GM19239 (cell line): ENCODE measurements at places on chromosomes 5 and 9.

DNA sequence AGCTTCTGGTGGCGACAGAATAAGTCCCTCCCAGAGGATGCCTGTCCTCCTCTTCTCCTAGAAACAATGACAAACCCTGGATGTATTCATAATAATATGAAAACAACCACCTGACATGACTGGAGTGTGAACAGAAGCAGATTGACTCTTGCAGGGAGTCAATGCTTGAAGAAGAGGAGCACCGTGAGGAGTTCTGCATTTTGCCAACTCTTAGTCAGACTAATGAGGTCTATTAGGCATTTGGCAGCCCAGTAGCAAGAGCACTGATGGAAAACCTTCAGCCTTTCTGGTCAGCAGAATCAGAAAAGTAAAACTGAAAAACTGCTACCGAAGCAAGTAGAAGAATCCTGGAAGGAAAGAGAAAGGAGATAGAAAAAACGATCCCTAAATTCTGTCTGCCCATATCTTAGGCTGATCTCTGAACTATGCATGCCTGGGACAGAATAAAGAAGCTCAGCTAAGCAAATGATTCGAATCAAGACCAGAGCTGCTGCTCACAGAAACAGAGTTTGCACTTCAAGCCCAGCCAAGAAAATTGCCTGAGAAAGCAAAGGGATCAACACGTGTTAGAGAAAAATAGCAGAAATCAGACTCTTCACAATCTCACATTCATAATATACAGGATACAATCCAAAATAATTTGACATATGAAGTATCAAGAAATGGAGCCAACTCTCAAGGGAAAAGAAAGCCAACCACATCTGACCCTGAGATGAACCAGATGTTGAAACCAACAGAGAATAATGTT, 69.5 kb upstream of the OSMR start:
- DNase-seq, result no peak

DNA sequence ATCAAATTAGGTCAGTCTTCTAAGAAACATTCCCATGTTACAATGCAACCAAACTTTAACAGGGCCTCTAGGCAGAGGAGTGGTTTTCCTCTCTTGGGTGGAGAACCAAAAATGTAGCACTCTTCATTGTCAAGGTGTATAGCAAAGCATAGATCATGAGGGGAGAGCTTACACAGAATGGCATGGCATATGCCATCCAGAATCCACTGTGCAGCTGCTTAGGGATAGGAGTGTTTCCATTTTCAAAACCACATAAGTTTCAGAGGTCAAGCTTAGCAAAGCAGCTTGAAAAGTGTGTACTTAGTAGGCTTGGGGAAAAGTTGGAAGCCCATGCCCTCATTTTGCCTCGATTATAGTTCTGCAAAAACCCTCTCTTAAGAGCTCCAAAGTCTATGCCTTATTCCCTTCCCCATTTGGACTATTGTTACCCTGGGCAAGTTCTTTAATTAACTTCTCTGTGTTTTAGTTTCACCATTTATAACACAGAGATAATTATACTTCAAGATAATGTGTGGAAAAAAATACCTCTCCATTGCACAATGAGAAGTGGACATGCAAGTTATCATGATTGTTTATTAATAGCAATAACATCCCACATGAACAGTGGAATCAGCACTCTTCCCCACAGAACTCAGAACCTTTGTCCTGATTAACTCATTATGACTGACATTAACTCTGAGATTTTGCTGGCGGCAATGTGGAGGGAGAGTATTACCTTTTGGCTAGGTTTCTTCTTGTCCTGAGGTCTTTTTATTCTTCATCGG, 398.9 kb upstream of the WWC1 start:
- DNase-seq, result no peak

- no peak for DNase-seq
Observed at GRCh38 chr5:3789519-3790193, 194.0 kb downstream of the IRX1 start.

DNA sequence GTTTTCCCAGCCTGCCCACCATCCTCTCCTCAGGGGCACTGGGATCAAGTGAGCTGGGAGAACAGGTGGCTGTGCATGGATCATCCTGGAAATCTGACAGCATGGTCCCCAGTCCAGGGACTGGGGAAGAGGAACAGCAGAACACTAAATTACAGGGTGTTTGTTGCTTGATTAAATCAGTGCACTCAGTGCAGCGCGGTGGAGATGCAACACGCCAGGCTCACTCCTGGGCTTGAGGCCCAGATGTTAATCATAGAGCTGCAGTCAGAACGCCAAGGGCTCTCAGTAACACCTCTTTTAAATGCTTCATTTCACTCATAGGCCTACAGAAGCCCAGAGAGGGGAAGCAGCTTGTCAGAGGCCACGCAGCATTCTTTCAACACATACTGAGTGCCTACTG, 14.2 kb upstream of the LARP1 start:
- DNase-seq, result no peak

DNA sequence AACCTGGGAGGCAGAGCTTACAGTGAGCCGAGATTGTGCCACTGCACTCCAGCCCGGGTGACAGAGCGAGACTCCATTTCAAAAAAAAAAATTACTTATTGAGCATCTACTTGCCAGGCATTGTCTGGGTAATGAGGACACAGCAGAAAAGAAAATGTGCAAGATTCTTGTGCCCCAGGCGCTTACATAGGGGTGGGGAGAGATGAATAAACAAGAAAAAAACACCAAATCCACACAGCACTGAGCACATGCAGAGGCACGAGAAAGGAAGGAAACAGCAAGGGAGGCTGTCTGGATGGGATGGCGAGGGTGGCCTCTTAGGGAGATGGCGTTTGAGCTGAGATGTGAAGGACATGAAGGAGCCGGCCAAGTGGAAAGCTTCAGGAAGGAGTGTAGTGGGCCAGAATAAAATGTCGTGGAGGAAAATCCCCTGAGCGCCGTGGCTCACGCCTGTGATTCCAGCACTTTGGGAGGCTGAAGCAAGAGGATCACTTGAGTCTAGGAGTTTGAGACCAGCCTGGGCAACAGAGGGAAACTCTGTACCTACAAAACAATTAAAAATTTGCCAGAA, 13.9 kb downstream of the DYNC2I2 start:
- no peak for DNase-seq

DNA sequence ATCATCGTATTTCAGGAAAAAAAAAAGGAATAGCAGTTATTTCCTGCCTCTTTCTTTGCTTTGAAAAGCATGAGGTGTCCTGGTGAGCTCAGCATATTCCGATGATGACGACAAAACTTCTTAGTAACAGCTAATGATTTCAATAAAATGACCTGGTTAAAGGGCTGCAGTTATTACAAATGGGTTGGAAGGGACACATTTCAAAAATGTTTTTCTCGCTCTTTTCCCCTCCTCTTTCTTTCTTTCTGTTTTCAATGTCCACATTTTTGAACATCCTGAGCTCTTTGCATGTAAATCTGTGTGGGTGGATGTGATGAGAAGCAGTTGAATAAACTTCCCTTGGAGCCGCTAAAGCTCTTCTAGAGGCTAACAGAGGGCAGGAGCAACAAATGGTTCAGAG, 186.8 kb upstream of the SLC27A6 start:
- DNase-seq, result no peak

- no peak for DNase-seq
Observed at GRCh38 chr9:9912459-9912858, 700.3 kb downstream of the PTPRD start.

GRCh38 chr9:87798261-87798833, 72.4 kb downstream of the CTSL start:
- DNase-seq, result no peak

- no peak for DNase-seq
Observed at GRCh38 chr9:124342776-124343485, 72.3 kb downstream of the PSMB7 start.

DNA sequence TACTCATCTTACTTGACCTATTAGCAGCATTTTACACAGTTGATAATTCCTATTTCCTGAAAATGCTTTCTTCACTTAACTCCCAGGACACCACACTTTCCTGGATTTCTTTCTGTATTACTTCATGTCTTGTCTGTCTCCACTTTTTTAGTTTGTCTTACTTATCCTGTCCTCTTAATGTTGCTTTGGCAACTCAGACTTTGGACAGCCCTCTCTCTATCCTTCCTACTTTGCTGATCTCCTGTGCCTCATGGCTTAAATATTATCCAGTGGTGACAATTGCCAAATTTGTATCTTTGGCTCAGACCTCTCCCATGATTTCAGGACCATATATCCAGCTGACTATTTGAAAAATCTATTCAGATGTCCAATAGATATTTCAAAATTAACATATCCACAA, 39.8 kb upstream of the NUDT12 start:
- DNase-seq, result no peak

- no peak for DNase-seq
Observed at GRCh38 chr9:70318002-70318401, 59.2 kb downstream of the SMC5 start.

DNA sequence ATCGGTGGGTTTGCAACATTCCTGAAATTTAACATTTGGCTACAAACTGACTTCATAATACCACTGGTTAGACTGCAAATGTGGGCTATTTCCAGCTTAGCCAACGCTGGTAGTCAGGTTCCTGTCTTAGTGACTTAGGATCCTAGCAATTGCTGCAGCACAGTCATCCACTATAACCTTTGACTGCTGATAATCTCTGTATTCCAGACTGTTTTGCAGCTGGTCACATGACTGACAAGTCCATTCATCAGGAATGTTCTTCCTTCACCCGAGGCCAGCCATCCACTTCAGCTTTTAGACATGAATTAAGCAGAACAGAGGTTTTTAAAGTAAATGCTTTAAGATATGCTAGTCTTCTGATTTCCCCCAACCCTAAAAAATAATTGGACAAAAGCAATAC, 425.9 kb upstream of the MPDZ start:
- DNase-seq, result no peak

- no peak for DNase-seq
Observed at GRCh38 chr5:102713682-102714231, 41.3 kb upstream of the PAM start.

DNA sequence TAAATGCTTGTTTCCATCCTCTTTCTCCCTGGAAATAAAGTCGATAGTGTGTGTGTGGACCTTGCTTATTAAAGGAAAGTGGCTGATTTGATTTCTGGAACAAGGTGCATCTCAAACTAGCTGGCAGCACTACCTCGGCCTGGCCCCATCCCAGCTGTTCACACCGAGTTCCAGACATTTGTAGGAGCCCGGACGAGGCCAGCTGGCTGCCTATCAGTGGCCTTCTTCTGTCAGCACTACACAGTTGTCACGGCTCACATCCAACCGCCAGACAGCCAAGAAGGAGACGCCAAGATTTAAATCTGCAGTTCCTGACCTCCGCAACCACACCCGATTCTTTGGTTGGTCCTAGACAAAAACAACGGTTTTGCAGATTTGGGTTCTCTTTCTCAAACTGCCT, 63.6 kb downstream of the PALM2AKAP2 start:
- no peak for DNase-seq

DNA sequence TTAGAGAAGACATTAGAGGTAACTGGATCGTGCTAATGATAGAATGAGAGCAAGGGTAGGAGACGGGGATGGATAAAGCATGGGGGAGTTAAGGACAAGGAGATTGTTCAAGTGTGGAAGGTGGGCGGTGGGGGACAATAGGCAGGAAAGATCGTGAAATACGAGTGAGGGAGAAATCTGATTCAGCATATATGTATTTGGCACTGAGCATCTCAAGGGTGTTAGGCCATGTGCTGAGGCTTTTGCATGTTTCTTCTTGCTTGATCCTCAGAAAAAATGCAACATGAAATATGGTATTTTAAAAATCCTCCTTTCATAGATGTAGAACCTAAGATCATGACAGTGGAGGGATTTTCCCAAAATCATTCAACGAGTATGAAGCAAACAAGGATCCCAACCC, 240.5 kb downstream of the PAPPA start:
- DNase-seq, result no peak

- no peak for DNase-seq
Observed at GRCh38 chr5:119079318-119079921, 8.5 kb downstream of the DMXL1 start.

DNA sequence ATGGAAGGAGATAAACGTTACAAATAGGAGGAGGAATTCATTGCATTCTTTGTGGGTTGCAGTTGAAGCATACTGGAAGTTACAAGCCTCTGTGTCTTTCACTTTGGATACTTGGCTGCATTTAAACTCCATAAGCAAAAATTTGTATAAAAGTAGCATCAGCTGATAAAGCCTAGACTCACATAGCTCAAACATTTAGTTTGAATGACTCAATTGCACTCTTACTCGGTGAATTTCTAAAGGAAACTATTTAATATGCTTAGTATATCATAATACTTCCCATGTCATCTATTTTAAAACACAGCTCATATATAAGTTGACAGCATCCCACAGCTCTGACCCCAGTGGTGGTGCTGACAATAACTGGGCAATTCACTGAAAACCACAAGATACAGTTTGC, 596.6 kb upstream of the ZNF608 start:
- no peak for DNase-seq

DNA sequence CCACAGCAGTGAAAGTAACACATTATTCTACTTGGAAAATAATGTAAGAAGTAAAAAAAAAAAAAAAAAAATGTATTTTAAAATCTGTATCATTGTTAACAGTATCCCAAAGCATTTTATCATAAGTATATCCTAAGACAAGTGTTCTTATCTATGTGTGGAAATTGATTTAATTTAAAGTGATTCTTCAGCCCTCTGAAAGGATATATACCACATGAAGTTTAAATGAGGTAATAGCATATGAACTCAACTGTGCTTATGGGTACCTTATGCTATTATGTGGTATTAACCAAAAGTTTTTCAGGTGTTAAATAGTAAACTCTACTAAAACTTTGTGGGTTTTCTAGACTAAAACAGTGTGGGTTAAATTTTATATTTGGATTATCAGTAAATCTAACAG, 2.8 kb upstream of the SECISBP2 start:
- no peak for DNase-seq

GRCh38 chr5:148403344-148403743, 19.6 kb downstream of the FBXO38 start:
- no peak for DNase-seq

DNA sequence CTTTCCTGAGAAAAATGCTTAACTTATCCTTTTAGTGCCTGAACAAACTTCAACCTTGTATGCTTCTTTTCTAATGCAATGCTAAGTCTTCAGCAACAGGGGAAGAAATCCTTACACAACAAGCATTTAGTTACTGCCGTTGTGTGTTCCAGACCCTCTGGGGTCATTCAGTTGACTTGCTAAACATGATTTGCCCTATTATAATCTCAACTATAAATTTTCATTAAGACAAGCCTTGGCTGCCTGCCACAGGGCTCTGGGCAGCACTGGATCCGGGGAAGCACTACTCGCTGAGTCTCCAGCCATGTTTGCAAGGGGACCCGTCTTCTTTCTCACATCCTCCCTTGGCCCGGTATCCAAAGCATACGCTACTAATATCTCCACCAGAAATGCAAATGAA, 58.1 kb downstream of the PTCH1 start:
- DNase-seq, result no peak
